Urothelium cell line (cell line): ENCODE measurements at places on chromosomes 12 and 14.

DNA sequence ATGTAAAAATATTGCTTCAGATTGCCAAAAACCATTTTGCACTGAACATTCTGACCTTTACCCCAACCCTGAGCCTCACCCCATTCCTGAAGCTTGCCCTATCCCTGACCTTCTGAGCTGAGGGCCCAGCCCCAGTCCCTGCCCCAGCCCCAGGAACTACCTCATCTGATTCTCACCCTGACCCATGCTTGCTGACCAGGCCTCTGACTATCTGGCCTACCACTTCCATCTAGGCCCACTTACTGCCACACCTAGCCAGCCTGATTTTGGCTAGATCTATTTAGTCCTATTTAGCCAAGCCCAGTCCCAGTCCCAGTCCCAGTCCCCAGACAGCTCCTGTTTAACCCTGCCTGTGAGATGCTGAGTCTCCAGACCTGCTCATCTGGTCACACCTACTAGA, 33.6 kb downstream of the OR10P1 start:
- no peak for DNase-seq

GRCh38 chr14:22070119-22070982, 396.7 kb upstream of the OR4E1 start:
- peak; percentile 36 for DNase-seq

GRCh38 chr12:106889326-106889725, 66.4 kb upstream of the TMEM263 start:
- no peak for DNase-seq

DNA sequence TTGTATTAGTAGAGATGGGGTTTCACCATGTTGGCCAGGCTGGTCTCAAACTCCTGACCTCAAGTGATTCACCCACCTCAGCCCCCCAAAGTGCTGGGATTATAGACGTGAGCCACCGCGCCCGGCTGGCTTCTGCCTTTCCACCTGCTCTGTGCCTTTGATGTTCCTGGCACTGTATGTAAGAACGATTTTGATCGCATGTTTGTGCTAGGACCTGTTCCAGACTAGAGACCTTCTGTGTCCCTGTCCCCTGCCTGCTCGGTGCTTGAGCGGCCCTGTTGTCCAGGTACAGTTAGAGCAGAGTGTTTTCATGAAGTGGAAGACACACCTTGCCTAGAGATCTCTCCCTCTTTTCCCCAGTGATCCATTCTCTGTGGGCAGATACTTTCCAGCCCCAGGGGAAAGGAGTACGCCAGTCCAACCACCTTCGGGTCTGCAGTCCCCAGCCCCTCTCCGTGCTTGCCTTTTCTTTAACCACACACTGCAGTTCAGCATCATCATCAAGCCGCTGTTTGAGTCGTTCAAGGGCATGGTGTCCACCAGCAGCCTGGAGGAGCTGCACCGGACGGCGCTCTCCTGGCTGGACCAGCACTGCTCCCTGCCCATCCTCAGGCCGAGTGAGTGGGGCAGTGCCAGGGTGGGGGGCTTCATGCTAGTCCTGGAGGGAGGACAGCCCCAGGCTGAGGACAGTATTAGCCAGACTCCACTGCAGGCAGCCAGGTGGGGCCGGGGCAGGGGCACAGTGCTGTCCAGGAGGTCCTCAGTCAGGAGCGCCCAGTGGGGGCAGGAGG, 33.4 kb downstream of the IL31 start:
- DNase-seq: no peak

- no peak for DNase-seq
Observed at GRCh38 chr12:113276306-113276705, 55.0 kb downstream of the TPCN1 start.

DNA sequence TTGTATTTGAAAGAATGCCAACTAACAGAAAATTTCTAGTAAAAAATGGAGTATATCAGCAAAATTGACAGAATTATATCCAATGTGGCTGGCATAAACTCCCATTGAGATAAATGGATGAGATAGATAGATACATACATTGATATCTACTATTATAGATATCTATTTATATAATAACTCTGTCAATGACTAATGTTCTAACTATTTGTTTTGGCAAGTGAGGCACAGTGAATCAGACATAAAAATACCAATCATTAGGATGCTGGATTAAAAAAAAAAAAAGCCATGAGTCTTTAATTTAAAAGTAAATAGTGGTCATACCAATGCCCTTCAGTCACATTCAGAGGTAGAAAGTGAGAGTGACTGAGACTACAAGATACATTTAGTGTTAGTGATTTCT, 33.7 kb upstream of the GLIPR1 start:
- DNase-seq: peak; percentile 8

DNA sequence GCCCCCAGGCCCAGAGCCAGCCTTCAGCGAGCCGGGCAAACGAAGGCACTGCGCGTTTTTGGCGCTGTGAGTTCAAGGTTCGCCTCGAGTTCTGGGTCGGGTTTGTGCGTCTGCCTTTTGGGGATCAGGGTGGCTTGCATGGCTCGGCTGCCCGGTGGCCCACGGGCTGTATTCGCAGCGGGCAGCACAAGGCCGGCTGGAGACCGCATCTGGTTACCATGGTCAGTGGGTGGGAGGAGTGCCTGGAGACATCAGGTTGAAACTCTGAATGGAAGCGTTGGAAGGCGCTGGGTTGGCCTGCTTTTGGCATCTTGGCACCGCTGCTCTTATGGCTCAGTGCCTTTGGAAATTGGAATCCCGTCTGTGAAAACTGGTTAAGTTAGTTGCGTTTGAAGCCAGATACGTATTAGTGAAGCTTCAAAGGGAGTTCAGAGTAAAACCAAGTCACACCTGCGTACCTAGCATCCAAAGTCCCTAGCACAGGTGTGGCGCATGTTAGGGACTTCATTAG, 50.9 kb downstream of the SNAPC1 start:
- DNase-seq: no peak

DNA sequence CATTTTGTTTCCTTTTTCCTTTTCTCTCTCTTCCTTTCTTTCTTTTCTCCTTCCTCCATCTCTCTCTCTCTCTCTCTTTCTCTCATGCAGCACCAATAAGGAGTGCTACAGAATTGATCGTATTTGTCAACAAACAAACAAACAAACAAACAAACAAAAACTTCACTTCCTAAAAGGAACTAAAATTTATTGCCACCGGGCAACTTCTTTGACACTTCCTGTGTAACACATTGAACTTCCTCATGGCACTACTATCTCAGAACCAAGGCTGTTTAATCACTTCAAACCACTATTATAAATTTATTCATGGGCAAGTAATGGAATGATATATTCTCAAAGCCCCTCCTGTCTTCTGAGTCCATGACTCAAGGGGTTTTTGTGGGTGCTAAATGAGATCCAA, 51.3 kb downstream of the SERPINA3 start:
- DNase-seq: no peak

GRCh38 chr14:91968280-91968679, 20.8 kb upstream of the FBLN5 start:
- DNase-seq: no peak

DNA sequence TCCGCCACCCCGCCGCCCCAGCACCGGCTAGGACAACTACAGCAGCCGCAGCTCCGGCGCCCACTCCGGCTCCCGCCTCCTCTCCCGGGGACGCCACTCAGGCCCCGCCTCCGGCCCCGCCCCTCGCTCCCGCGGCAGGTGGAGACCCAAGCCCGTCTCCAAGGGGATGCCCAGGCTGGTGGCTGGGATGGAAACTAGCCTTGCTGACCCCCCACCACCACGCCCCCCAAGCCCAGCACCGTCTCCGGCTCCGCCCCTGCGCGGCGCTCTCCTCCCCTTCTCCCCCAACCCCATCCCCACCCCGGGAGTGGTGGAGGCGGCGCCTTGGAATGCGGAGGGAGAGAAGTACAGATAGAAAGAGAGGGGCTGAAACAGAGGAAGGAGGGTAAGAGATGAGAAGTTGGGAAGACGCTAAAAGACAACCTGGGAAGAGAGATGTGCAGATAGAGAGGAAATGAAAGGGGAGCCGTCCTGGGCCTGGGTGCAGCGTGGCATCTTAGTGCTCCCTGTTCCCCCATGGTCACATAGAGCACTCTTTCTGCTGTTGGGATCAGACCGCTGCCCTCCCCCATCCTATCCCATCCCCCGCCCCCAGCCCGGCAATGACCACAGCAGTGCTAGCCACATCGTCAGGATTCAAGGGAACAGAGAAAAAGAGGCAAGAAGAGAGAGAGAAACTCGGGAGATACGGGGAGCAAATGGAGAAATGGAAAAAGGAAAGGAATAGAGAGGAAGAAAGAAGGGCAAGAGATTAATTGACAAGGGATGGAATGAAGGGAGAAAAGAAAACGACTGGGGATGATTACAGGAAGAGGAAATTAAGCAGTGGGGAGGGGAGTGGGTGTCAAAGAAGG, at the start of gene ITGA7:
Gene ITGA7, minus strand, starts transcription at position 64 of the 854 bp plus-strand sequence. CDS start 222 bp downstream, outside the sequence.
- DNase-seq: peak; percentile 92

DNA sequence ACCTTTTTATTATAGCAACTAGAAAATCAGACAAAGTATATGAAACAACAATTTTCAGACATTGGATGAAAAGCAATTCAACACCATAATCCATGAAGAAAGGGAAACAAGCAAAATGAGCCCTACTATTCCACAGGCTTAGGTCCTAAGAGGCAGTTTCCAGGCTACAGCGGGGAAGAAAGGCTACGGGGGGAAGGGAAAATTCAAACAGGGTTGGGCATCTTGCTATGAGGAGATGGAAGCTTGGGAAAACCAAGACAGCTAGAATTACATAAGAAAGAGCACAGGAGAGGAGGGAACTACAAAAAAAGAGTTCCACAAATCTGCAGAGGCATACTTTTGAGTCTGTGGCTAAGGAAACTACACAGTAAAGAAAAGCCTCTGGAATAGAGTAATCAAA, 356.0 kb upstream of the CLEC14A start:
- no peak for DNase-seq

- no peak for DNase-seq
Observed at GRCh38 chr12:89108265-89108664, 244.0 kb downstream of the DUSP6 start.

GRCh38 chr14:101589486-101590015, 28.3 kb downstream of the DIO3 start:
- DNase-seq: no peak

GRCh38 chr14:66982247-66982646, 207.0 kb upstream of the GARIN2 start:
- DNase-seq: no peak

DNA sequence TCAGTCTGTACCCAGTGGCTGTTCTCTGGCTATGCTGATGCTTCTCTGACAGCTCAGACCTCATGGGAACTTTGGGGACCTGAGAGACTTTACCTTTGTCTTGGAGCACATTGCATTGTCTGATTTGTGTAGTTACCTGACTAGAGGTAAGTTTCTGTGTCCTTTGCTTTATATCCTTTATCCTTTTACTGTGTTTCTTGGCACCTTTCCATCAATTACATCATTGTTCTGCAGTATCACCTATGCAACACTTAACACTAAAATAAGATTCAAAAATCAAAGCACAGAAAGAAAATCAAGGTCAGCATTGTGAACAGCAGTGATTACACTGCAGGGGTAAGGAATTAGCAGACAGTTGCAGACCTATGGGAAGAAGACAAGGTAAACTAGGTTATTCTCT, 43.8 kb downstream of the SLC35F4 start:
- no peak for DNase-seq

DNA sequence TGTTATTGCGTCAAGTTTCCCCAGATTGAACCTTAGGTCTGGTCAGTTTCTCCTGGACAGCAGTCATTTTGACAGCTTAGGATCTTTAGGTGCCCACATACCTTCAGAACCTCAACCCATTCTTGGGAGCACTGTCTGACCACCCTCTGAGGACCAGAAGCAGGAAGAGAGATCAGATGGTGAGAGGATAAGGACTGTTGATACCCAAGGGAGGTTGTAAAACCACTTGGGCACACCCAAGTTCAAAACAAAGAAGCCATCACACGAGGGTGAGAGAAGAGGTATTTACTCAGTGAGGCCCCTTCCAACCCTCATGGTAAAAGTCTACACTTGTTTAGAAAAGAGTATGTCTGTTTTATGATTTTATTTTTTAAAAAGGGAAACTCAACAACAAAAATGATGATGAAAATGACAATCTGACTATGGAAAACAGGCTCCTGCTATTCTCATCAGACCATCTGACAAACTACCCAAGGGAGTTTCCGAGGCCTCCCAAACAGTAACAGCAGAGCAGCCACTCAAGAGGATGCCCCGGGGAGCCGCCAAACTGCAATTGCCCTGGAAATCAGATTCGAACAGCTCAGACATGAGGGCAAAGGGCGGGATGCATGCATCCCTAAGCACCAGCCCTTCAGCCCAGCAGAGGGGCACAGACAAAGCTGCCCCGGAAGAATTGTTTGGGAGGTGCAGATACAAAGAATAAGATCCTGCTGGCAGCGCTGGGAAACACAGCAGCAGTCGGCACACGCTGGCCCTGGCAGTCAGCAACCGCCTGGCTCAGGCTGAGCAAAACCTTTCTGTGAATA, 162.6 kb upstream of the PLEKHG7 start:
- no peak for DNase-seq

DNA sequence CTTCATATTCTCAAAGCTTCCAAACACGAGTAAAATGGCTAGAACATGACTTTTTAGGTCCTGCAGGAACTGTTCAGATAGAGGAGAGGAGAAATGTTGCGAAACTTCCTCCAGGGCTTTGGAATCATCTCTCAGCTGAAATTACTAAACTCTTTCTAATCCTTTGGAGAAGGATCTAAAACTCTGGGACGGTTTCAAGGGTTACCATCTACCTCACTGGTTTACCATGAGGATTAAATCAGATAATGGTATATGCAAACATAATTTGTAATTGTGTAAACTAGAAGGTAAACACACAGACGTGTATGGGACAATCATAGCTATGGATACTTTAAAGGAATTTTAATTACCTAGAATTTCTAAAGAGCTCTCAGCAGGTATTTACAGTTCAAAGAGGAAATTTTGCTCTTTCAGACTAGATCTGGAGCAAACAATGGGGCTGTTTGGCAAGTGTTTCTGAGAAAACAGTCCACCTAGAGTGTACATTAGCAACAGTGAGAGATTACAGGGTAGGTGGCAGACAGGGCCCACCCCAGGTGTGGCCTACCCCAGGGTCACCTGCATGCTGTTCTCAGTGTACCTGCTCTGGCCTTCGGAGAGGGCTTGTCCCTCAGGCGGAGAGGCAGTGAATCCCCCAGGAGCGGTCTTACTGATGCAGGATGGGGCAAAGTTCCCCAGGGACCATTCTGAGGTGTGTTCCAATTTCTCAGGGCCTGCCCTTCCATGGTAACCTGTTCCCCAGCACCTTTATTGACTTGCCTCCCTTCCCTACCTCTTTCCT, 124.7 kb upstream of the MAX start:
- no peak for DNase-seq

DNA sequence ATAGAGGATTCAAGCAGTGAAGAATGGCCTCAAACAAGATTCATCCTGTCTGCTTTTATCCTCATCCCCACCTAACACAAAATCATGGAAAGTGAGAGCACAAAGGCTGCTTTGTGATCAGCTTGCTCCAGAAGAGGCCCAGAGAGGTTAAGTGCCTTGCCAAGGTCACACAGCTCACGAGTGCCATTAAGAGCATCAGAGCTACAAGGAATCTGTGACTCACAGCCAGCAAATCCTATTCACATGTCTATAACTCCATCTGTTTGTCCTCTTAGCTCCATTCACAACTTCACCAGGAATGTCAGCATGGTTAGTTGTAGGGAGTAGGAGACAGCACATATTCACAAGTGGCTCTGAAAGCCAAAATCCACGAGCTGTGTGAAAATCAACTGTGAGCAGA, 79.8 kb downstream of the TTC9 start:
- DNase-seq: no peak
